PC-3 (cell line): ENCODE measurements at places on chromosomes 1 and 21. TPM values are rescaled to one million over a fixed set of nuclear protein-coding genes. Genes with fewer than 3 reads are reported as not detected.

GRCh38 chr1:4277598-4277997 is 376.8 kb upstream of the AJAP1 start:
- DNase-seq: no peak

- no peak for DNase-seq
Observed at GRCh38 chr1:30638811-30639210, 84.6 kb downstream of the MATN1 start.

GRCh38 chr1:234532503-234532922 is 53.5 kb upstream of the TARBP1 start:
- no peak for DNase-seq

DNA sequence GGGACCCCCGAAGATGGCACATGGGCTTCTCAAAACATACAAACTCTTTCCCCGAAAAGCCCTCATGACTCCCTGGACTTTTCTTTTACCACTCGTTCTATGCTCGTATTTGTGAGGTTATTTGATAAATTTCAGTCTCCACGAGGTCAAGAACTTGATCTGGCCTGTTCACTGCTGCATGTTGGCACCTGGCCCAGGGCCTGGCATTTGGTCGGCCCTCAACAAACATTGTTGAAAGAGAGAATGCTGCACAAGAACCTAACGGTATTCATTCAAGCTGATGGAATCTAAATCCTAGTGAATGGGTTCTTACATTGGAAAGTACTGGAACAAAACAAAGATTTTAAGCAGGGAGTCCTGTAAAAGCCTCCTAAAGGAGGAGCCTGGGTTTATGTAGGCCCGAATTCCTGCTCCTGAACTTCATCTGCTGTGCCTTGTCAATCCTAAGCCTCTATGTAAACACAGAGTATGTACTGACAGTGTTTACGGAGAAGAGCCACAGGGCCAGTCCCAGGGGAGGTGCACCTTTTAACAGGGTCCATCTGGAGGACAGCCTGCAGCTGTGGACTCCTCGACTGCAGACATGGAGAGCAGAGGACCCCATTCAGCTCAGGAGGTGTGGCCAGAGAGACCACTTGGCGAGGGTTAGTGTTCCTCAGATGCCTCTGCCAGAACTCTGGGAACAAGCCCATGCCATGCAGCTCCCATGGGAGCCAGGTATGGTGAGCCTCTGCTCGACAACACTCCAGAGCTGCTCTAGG is 46.9 kb downstream of the L1TD1 start:
- DNase-seq: peak; percentile 35

GRCh38 chr21:41761211-41761933 is 5.5 kb downstream of the RIPK4 start:
- peak; percentile 98 for DNase-seq

DNA sequence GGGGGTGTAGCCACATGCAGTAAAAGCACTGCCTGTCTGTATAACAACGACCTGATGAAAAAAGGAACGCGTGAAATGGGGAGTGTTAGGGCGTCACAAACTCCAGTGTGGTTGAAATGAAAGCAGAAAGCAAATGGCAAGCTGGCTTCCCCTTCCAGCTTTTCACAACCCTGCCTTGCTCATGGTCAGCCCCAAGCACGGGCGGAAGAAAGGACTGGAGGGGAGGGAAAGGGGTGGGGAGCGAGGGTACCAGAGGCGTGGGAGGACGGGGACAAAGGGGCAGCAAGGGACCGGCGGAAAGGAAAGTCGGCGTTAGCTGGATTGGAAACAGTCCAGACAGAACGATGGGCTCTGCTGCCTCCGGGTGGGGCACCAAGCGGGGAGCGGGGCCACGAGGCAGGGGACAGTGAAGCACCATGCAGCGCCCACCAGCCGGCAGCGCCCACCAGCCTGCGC is 9.6 kb downstream of the VPS26C start:
- DNase-seq: peak; percentile 47

DNA sequence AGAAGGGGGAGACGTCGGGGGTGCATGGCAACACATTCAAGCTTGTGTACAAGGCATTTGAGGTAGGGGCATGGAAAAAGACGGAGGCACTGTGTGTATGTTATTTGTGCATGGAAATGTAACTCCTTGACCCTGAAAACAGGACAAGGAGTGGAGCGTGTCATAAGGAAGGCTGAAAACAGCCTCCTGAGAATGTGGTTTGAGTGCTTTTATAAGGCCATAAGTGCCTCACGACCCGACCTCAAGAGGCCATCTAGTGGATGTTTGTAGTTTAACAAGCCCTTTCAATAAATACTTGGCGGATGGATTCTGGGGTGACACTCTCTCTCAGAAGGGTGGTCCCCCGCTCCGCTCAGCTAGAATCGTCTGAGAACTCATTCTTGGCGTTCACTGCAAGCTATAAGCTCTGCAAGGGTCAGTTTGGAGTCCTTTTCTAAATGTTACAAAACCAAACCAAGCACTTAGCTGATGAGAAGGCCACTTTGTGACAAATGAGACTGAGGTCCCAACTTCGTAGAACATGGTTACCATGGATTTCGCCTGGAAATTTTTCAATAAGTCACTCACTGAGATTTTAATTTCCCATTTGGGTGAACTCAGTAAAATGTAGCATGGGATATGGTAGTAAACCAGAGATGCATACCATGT is 38.8 kb upstream of the CLCA4 start:
- peak; percentile 50 for DNase-seq

DNA sequence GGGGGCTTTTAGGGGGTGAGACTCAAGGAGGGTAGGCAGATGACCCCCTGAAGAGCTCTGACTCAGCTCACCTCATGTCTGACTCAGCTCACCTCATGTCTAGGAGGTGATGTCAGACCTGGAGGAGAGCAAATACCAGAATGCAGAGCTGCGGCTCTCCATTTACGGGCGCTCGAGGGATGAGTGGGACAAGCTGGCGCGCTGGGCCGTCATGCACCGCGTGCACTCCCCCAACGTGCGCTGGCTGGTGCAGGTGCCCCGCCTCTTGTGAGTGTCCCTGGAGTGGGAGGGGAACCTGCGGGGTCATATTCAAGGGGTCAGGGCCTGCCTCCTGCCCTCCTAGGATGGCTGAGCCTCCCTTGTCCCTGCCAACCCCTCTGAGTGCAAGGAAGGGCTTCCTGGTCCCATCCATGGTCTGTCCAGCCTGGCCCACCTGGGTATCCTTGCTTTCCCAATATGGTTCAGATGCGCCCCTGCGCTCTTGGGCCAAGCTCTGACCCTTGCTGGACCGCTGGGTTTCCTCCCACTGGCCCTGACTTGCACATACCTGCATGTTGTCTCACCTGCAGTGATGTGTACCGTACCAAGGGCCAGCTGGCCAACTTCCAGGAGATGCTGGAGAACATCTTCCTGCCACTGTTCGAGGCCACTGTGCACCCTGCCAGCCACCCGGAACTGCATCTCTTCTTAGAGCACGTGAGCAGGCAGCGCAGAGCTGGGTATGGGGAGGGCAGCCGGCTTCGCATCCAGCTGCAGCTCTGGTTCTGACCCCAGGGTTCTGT is 9.1 kb downstream of the AMPD2 start:
- peak; percentile 49 for DNase-seq

GRCh38 chr21:44579056-44579832 is 1.2 kb downstream of the KRTAP10-5 start:
- DNase-seq: no peak

DNA sequence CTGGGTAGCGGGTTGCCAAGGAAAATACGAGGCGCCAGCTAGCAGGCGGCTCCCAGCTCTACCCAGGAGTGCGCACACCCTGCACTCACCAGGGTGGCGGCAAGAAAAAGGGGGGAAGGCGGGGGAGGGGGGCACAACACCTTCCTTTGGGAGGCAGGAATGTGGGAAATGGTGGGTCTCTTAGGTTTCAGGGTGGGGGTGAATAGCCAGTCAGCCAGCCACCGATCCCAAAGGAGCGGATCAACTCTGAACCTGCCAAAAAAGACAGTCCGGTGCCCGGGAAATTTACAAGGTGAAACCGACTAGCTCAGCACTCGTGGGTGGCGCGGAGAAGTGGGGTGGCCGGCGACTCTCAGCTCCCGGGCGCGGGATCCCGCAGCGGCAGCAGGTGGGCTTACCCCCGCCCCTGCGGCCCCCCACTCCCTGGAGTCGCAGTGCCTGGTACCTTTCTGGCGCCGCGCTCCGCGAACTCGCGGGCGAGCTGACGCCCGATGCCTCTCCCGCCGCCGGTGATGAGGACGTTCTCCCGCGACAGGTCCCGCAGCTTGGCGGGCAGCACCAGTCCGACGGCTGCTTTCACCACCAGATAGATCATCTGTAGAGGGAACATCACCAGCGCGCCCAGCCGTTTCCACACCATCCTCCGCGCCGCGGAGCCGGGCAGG is 1.2 kb downstream of the DHRS3 start:
- peak; percentile 11 for DNase-seq

DNA sequence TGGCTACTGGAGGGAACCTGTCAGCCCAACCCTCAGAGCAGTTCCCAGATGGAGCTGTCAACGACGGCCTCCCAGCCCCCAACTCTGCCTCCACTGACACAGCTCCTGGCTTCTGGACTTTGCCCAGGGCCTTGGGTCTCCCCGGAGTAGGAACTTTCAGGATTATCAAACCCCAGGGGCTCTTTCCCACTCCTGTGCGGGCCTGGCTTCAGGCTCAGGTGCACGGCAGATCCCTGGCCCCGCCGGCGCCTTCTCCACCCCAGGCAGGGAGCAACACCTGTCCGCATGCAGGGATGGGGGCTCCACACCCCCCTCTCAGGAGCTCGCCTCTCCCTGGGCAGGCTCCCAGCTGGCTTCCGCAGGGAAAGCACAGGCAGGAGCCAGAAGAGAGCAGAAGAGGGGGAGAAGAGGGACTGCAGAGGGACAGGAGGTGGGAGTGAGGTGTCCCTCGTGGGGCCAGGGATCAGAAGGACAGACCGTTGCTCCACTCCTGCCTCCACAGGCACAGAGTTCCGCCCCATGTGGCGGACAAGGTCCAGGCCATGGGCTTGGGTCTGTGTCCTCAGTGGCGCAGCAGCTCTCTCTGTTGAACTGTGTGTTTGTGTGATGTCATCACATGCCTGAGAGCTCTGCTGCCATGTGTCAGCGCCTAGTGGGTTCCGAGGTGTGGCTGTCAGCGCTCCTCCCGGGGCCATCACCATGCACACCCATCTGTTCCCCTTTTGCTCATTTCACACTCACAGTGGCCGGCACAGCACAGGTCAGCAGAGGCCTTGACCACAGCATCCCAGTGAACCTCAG is 107.7 kb downstream of the PDE9A start:
- DNase-seq: no peak

Gene NCF2
- 26.1 and 31.3 TPM in 2 replicates for total RNA-seq

Gene PLA2G2A
- not detected in 2 replicates for total RNA-seq

Gene CNN3
- total RNA-seq: 231 and 323 TPM in 2 replicates

Gene DYRK1A
- total RNA-seq: 48.7 and 59.1 TPM in 2 replicates

Gene PLA2G5
- not detected in 2 replicates for total RNA-seq

Gene CNTN2
- total RNA-seq: 0.07 and 0.12 TPM in 2 replicates

Gene SLC6A9
- 11.2 and 15.7 TPM in 2 replicates for total RNA-seq
